ENCODE measurements at places on chromosomes 6 and 20.

DNA sequence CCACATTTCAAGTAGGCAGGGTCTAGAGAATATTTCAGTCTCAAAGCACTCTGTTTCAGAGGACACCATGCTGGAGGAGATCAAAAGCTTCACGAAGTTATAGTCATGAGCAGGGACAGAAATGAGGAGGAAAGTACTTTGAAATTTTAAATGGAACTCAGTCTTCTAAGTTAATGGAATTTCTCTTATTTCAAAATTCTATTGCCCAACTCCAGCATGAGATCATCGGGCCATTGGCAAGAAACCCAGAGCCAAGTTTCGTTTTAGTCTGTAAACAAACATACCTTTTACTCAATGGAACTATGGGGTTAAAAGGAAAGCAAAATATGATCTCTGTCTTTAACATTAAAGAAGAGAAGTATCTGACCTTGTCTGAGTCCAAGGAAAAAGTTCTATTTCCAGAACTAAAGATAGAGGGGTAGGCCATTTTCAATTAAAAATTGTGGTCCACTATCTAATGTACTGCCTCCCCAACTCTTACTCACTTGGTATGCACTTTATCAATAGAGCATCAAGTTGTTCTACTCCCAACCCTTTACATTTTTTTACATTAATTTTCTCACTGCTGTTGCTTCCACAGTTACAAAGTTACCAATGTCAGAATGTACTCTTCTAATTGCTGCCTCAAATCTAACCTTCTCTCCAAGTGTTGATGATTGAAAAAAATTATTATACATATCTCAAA, 235.3 kb upstream of the NRSN1 start:
- DNase-seq: no peak

- no peak for DNase-seq
These were observed 28.0 kb downstream of the NOL7 start for GRCh38 chr6:13643125-13643524.

- DNase-seq: no peak
These were observed 294.3 kb upstream of the MAN1A1 start for GRCh38 chr6:119643876-119644275.

DNA sequence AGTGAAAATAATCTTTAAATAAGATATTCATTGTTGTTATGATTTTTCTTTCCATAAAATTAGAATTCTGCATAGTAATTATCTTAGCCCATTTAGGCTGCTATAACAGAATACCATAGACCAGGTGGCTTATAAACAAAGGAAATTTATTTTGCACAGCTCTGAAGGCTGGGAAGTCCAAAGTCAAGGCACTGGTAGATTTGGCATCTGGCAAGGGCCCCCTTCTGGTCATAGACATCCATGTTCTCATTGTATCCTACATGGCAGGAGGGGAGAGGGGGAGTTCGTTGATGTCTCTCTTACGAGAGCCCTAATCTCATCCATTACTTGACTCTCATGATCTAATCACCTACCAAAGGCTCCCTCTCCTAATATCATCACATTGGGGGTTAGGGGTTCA, 175.0 kb upstream of the CCN2 start:
- no peak for DNase-seq

- DNase-seq: peak; percentile 55
These were observed 54.0 kb downstream of the IL20RA start for GRCh38 chr6:136990754-136991153.

- DNase-seq: no peak
These were observed 76.7 kb downstream of the MYB start for GRCh38 chr6:135257631-135258405.

- no peak for DNase-seq
These were observed 41.1 kb downstream of the CNR1 start for GRCh38 chr6:88124925-88125557.

- no peak for DNase-seq
These were observed 6.0 kb upstream of the HSF2 start for GRCh38 chr6:122393351-122393896.

DNA sequence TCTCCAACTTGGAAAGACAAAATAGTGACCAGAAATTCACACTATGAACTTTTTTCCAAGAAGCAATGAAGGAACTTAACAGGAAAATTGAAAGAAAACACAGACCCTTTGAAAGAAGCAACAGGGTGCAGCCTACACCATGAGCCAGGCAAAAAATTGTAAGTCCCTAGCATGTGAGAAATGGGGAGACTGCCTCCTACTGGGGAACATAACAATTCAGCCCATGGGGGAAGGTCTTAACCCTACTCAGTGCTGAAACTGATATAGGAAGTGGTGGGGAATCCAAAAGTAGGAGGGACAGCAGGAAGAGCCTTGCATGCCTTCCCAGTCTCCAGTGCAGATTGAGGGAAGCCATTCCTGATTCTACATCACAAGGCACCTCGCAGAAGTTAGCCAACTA, 235.1 kb upstream of the UFL1 start:
- no peak for DNase-seq

DNA sequence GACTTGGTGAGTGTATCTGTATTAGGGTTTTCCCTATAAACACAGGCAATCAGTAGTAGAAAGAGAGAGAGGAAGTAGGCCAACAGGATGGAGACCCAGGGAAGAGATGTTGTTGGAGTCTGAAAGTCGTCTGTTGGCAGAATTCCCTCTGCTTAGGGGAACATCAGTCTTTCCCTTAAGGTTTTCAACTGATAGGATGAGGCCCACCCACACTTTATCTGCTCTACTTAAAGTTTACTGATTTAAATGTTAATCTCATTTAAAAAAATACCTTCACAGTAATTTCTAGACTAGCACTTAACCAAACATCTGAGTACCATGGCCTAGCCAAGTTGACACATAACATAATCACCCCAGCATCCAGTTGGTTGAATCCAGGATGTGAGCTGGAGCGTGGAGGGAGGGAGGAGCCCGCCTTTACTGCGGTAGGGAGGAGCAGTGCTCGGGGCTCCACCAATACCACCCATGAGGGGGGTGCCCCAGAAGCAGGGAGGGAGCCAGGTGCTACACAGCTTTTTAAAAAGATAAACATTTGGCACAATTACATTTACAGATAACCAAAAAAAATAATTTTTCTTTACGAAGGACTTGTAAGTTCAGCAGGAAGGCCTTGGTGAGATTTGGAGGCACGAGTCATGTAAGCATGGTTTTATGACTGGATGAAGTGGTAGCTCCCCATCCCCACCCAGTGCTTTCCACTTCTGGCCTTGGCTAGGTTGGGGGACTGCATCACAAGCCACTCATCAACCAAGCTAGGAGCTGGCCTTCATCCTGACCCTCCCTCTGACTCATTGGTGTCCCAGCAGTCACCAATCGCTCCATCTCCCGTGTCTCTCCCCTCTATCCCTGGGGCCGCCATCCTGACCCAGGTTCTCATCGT, 18.4 kb upstream of the SNX9 start:
- no peak for DNase-seq

- peak; percentile 43 for DNase-seq
These were observed 6.7 kb downstream of the MTCH1 start for GRCh38 chr6:36979347-36979742.

DNA sequence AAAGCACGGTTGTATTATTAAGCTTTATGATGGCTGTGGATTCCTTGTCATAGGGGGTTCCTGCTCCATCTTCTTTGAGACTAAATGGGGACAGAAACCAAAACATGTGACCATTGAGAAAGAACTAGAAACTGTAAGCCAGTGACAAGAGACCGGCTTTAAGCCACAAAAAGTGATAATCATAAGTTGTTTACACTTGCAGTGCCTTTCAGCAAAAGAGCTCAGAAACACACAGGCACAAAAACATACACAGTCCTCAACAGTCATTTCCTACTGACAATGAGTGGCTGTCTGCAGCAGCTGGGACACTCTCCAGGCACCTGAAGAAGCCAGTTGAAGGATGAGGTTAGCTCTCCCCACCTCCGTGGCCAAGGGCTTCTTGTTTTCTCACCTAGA, 20.0 kb upstream of the UBE2J1 start:
- no peak for DNase-seq

DNA sequence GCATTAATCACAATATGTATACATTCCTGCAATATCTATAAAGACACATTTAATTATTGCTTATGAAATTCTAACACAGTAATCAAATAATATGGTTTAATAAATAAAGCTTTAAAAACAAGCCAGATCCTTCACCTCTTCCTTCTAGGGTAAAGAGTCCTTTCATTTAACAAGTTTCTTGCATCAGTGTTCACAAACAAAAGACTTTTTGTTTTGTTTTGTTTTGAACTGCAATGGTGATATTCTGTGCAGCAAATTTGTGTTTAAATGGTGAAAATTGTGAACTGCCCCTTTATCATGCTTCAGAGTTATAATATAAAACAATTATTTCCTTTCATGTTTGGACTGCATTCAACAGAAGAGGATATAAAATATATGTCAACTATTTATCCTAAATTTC, 177.3 kb downstream of the EPHA7 start:
- no peak for DNase-seq

DNA sequence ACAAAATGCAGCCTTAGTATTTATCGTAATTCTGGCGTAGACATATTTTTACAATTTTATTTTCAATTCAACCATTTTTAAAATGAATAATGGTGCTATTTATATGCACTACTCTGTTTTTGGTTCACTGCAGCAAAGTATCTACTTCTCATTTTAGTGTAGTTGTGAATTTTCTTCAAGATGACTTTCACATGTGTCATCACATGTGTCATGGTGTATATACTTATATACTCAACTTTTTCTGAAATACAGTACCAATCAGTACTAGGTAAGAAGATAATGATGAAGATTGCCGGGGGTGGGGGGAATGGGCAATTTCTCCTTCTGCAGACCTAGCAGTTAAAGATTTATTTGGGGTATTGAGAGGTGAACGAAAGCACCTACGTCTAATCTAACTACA, 634.5 kb downstream of the PHF3 start:
- DNase-seq: no peak

DNA sequence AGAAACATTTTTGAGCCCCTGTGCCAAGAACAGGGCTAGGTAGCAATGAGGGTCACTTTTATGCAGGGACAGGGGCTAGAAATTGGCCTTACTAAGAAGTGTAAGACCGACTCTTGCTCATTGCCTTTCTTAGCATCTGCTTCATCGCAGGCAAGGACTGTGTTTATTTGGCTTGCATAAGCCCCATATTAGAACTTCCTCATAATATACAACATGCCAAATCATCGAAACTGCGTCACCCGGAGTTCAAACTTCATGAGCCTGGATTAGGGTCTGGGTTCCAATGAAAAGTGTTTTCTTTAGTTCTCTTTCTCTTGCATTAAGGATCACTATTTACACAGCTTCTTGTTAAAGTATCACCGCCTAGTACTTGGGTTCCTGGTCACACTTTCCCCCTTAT, 977 bp upstream of the SMAP1 start:
- DNase-seq: no peak

DNA sequence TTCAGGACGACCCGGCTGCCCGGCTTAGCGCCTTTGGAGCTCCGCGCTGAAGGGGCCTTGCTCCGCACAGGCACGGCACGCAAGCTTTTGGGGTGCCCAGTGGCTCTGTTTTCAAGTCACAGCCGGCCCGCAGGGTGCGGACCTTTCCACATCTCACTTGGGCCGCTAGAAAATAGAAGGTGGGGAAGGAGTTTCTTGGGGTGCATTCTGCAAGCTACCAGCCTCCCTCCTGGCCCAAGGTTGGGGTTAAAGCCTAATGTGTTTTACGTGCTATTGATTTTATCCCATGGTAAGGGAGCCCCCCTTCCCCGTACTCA, 561 bp downstream of the KAT14 start:
- no peak for DNase-seq

DNA sequence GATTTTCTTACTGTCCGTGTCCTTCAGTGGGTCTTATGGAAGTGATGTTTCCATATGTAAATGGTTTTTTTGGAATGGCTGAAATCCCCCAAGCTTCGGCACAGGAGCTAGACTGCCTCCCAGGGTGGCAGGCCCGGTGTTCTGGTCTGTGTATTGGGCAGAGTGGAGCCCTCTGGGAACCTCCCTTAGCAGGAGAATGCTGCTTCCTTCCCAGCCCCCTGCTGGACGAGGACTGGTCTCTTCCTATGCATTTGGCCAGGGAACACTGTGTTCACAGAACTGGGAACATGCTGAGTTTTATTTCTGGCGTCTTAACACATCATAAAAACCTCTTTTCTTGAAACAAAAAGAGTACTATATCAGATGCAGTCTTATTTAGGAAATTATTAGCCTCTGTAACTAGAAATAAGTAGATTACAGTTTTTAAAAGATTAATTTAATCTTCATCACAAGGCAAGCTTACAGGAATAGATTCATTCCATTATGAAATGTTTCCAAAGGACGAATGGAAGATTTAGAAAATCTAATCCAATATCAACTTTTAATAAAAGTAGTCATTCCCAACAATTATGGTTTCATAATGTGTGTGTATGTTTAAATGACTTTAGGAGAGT, 56.6 kb downstream of the SYTL3 start:
- DNase-seq: peak; percentile 13

GRCh38 chr6:111210194-111210728, 123.0 kb downstream of the SLC16A10 start:
- peak; percentile 48 for DNase-seq

DNA sequence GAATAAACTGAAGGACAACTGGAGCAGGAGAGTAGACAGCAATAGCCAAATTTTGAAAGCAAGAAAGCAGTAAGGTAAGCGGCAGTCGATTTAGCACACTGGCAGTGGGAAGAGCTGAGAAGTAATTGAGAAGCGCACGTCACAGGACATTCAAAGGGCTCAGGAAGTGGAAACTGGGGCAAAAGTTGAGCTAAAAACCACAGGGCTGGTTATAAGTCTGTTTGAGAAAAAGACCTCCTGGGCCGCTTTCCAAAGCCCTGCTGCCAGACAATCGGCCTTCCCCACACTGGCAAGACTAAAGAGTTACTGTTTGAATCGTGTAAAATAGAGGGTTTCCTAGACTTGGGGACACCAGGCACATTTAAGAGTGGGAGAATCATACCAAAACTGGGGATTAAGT, 161.4 kb downstream of the DNAH8 start:
- no peak for DNase-seq

DNA sequence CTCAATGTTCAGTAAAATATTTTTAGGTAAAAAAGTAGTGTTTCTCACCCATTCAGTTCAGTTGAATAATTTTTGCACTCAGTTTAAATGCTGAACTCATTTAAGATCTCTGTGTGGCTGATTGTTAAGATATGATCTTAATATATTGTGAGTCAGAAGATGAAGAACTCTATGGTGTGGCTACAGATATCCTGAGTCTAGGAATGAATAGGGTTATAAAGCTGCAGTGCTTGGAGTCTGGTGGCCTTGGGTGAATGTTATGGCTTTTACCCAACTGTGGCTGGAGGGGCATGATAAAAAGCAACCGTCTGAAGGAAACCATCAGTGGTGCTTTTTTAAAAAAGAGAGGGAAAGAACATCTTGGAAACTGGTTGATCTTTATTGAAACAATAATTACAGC, 65.9 kb downstream of the CCN2 start:
- DNase-seq: no peak

DNA sequence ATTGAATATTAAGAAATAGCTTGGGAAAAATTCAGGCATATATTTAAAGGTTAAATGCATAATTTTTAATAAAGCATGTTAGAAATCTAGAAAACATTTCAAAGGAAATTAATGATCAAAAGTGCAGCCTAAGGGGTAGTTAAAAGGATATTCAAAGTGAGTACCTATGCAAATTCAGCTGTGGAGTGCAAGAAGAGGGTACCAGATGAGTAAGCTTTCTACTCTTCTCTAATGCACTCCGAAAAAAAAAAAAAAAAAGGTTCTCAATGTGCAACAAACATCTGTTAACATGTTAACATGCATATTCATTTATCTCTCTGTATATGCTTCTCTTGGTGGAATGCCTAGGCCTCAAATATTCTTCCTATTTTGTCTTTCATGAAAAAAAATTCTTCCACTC, 32.0 kb upstream of the KATNA1 start:
- DNase-seq: no peak

- DNase-seq: no peak
These were observed 27.8 kb upstream of the PIM1 start for GRCh38 chr6:37142050-37142614.
